ENCODE measurements at places on chromosomes 2 and 18.

GRCh38 chr2:237496428-237496827 is 9.4 kb downstream of the MLPH start:
- no peak for DNase-seq

DNA sequence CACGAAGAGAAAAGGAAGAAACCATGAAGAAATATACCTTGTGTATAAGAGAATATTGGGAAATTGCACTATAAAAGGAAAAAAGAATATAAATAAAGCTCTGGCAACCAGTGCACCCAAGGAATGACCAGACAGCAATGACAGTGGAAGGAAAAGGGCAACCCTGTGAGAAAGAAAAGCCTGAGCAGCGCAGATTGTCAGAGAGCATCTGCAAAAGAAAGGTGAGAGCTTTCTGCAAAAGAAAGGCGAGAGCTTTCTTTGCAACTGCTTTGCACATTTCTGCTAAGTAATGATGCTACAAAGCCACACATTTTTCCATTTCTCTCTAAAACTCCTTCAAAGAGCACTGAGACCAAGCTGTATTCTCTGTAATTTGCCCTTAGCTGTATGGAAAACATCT is 83.6 kb downstream of the CTNNA2 start:
- no peak for DNase-seq

DNA sequence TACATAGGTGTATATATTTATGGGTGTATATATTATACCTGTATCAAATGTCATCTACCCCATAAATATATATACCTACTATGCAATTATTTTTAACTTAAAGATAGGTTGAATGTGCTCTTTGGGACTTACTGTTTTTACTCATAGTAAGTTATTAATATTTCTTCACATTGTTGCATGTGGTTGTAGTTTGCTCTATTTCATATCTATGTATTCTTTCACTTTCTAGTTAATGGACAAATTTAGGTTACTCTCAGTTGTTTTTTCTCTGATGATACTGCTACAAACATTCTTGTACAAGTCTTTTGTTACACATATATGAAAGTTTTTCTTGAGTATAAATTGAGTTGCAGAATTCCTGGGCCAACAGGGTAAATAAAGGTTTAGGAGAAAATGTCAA is 601.8 kb upstream of the ID2 start:
- DNase-seq, result no peak

- DNase-seq, result peak; percentile 82
Measured at GRCh38 chr2:203909261-203909967, 27.1 kb upstream of the ICOS start.

- no peak for DNase-seq
Measured at GRCh38 chr18:62828091-62828640, 112.8 kb downstream of the PHLPP1 start.

GRCh38 chr2:231321556-231322334 is 73.8 kb upstream of the B3GNT7 start:
- no peak for DNase-seq

GRCh38 chr18:32769071-32769585 is 3.7 kb downstream of the KLHL14 start:
- DNase-seq, result no peak

GRCh38 chr2:9260464-9260918 is 53.9 kb downstream of the ASAP2 start:
- peak; percentile 55 for DNase-seq

DNA sequence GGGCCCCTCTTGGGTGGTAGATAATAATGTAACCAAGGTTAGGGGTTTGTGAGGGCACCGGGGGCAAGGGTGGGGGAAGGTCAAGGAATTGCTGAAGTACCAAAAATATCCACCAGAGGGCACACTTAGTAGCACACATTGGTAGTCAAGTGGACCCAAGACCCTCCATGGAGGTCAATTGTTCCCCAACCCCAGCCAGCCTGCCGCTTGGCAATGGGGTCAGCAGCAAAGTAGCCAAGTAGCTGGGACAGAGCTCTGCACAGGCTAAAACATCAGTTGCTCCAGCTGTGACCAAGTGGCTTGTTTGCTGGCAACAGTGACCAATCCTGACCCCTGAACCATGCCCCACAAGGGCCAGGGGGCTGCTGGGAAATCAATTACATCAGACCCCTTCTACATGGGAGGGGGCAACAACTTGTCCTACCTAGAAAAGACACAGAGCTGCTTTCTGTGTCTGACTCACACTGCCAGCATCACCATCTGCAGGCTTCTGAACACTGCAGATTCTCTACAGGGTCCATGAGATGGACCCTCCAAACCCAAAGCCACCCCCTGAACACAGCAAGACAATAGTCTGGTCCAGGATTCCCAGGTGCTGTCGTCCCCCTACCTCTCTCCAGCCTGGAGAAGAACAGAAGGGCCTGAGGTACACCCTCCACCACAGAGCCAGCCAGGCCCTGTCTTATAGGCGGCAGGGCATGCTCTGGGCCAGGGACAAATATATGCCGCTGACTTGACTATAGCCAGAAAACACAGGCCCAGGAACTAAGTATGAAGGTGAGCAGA is 76.0 kb downstream of the EMX1 start:
- peak; percentile 49 for DNase-seq

DNA sequence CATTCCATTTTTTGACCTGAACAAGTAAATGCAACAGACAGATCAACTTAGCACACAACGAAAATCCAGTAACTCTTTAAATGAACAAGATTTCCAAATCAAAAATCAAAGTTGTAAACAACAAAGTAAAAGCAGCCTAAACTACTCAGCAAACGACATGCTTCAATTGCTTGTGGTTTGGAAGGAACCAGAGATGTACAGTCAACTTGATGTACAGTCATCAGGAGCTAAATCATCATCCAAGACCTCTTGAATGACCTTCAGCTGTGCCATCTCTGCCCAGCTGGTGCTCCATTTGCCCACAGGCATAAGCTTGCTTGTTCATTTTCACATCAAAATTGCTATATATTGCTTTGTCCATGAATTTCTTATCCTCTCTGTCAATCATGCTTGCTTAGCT is 109.8 kb downstream of the UPP2 start:
- no peak for DNase-seq

- DNase-seq, result no peak
Measured at GRCh38 chr18:37705016-37705415, 139.4 kb upstream of the CELF4 start.
